ENCODE measurements at places on chromosomes 1 and 21. TPM values are rescaled to one million over a fixed set of nuclear protein-coding genes. Genes with fewer than 3 reads are reported as not detected.

- no peak overlapping the region for H3K4me3 ChIP-seq
- H3K4me1 ChIP-seq = no peaks in the 10 kb centered on the region
- H3K36me3 ChIP-seq = no peaks in the 10 kb centered on the region
- no peaks in the 10 kb centered on the region for H3K27me3 ChIP-seq
- H3K27ac ChIP-seq = no peak overlapping the region
- peak; percentile 66 for DNase-seq
Measured at GRCh38 chr1:118151312-118151937, 33.6 kb downstream of the SPAG17 start.

- peak overlapping the region; percentile 36 for H3K4me3 ChIP-seq
- DNase-seq = peak; percentile 21
- peaks cover 26% of the 10 kb centered on the region for H3K4me1 ChIP-seq
- peak overlapping the region; percentile 69 for H3K27ac ChIP-seq
- H3K36me3 ChIP-seq = no peaks in the 10 kb centered on the region
- peaks cover 7% of the 10 kb centered on the region for H3K27me3 ChIP-seq
Measured at GRCh38 chr1:17181781-17182464, 23.0 kb upstream of the PADI1 start.

GRCh38 chr1:109306832-109307273, at the start of gene MYBPHL:
MYBPHL (minus strand) TSS chr1:109307011; CDS start chr1:109306991, 20 bp downstream.
- no peak within 1 kb of the TSS for H3K4me3 ChIP-seq
- DNase-seq = no peak
- no peaks in the 10 kb centered on the region for H3K36me3 ChIP-seq
- no peaks in the 10 kb centered on the region for H3K27me3 ChIP-seq
- H3K27ac ChIP-seq = no peak within 1 kb of the TSS

GRCh38 chr1:146021622-146022402, at the start of gene HJV:
HJV (minus strand) TSS chr1:146021735; CDS start chr1:146020231, 1,504 bp downstream.
- peaks cover 40% of the 10 kb centered on the region for H3K27me3 ChIP-seq
- H3K36me3 ChIP-seq = no peaks in the 10 kb centered on the region
- DNase-seq = no peak
- peaks cover 7% of the 10 kb centered on the region for H3K4me1 ChIP-seq
- no peak within 1 kb of the TSS for H3K27ac ChIP-seq
- H3K4me3 ChIP-seq = no peak within 1 kb of the TSS

GRCh38 chr21:32350981-32351380, 41.8 kb downstream of the URB1 start:
- H3K36me3 ChIP-seq = peaks cover 79% of the 10 kb centered on the region
- no peak for DNase-seq
- no peak overlapping the region for H3K27ac ChIP-seq
- H3K27me3 ChIP-seq = no peaks in the 10 kb centered on the region

GRCh38 chr1:92853299-92853698, 21.5 kb downstream of the RPL5 start:
- no peaks in the 10 kb centered on the region for H3K27me3 ChIP-seq
- no peak overlapping the region for H3K4me3 ChIP-seq
- peaks cover 14% of the 10 kb centered on the region for H3K4me1 ChIP-seq
- no peak for DNase-seq

DNA sequence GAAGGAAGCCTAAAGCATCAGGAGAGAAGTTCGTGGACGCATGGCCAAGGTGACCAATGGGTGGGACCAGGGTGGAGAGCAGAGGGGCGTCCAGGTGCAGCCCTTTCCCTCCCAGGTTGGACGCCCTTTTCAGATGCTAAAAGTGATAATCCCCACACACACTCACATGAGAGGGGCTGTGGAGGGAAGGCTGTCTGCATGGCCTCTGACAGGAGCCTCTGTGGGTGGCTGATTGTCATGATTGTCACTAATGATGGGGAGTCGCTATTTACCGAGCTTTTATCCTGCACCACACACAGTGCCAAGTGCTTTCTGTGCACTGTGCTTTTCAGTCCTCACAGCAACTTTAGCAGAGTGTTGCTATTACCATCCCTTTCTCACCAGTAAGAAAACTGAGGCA, 27.1 kb upstream of the C1QA start:
- no peak overlapping the region for H3K4me3 ChIP-seq
- H3K4me1 ChIP-seq = no peaks in the 10 kb centered on the region
- no peaks in the 10 kb centered on the region for H3K36me3 ChIP-seq
- peaks cover 25% of the 10 kb centered on the region for H3K27me3 ChIP-seq
- no peak overlapping the region for H3K27ac ChIP-seq

DNA sequence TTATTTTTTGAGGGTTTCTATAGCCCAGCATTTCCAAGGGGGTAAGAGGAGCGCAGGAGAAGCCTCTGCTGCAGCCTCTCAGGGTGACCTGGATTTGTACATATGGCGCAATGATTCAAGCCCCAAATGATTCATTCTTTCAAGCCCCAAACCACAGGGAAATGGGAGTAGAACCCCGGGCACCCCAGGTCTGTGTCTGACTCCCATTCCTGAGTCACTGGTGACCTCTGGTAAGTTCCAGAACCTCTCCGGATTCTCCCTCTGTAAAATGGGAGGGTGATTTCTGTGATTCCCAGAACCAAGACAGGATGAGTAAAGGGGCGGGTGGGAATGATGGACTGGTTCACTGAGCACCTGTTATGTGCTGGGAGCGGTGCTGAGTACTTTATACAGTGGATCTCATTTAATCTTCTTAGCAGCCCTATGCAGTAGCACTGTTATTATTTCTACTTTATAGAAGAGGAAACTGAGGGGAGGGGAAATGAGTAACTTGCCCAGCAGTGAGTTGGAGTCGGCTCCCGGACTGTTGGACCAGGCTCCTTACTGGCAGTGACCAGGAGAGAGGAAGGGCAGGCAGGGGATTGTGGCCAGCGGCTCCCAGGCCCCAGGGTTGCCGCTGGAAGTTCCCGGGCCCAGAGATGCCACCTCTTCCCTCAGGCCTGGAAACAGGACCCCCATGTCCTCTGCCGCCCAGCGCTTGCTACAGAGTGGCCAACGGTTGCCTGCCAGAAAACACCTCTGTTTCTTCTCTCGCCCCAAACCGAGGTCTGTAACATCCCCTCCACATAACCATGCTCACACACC, 20.3 kb upstream of the SLC26A9 start:
- peaks cover 4% of the 10 kb centered on the region for H3K4me1 ChIP-seq
- H3K27ac ChIP-seq = no peak overlapping the region
- H3K36me3 ChIP-seq = no peaks in the 10 kb centered on the region
- H3K4me3 ChIP-seq = no peak overlapping the region

DNA sequence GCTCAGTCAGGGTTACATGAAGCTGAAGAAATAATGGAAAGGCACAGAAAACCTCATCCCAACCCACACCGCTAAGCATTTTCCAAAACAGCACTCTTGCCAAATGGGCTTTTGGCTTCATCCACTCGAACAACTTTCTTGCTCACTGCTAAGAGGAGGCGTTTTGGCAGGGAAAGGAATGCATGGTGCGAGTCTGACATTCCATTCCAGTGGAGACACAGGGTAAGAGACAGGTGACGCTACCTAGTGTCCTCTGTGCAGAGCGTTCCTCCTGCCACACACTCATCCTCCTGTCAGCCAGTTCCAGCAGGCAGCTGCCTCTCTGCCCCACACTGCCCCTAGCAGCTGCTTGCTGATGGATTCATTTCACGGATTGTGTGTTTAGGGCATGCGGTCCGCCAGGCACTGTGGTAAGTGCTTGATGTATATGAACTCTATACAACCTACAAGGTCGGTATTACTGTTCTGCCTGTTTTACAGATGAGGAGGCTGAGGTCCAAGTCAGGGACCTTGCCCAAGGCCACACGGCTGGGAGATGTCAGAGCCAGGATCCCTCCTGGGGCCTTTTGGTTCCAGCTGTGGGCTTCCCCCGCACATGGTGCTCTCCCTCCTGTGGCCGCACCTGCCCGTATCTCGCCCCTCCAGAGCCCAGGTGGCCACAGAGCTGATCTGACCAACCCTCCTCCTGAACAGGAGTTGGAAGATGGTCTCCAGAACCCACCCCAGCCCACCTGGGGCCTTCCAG, 25.7 kb upstream of the BACE2 start:
- H3K36me3 ChIP-seq = no peaks in the 10 kb centered on the region
- H3K4me1 ChIP-seq = no peaks in the 10 kb centered on the region
- H3K27me3 ChIP-seq = peaks cover 3% of the 10 kb centered on the region
- H3K27ac ChIP-seq = no peak overlapping the region
- H3K4me3 ChIP-seq = no peak overlapping the region

- H3K4me1 ChIP-seq = peaks cover 52% of the 10 kb centered on the region
- no peak overlapping the region for H3K4me3 ChIP-seq
- no peak for DNase-seq
- H3K36me3 ChIP-seq = peaks cover 73% of the 10 kb centered on the region
- H3K27me3 ChIP-seq = no peaks in the 10 kb centered on the region
- peak overlapping the region; percentile 74 for H3K27ac ChIP-seq
Measured at GRCh38 chr1:89581859-89582258, 51.1 kb upstream of the LRRC8C start.

DNA sequence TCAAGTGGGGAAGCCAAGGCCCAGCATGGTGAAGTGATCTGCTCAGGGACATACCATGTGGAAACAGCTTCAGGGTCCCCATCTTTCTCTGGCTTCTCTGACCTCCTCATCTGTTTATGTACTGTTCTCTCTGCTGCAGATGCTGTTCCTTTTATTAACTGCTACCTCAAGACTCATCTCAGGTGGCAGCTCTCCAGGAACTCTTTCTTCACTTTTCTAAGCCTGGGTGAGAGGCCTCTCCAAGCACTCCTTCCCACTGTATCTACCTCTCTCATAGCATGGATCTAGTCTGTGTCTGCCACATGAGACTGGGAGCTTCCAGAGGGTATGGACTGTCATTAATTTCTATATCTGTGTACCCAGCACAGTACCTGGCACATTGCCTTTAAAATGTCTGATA, 73.4 kb upstream of the PPM1J start:
- H3K27me3 ChIP-seq = peaks cover 2% of the 10 kb centered on the region
- no peaks in the 10 kb centered on the region for H3K36me3 ChIP-seq
- H3K4me1 ChIP-seq = no peaks in the 10 kb centered on the region
- no peak overlapping the region for H3K4me3 ChIP-seq

DNA sequence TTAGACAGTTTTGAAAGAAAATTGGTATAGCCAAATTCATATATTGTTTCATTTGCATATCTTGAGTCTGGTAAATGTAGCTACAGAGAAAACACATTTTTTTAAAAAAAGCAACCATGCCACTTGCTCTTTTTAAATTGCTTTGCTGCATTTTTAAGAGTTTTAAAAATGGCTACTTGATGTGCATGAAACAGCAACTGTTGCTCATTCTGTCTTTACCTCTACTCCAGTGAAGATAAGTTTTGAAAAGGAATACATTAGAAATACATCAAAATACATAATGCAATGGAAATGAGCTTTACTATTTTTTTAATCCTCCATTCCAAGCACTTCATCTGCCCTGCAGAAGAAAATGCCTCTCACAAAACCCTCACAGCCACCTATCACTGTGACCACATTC, 95.5 kb downstream of the IFI44 start:
- H3K4me3 ChIP-seq = no peak overlapping the region
- no peaks in the 10 kb centered on the region for H3K4me1 ChIP-seq
- no peaks in the 10 kb centered on the region for H3K36me3 ChIP-seq
- no peak for DNase-seq
- H3K27ac ChIP-seq = no peak overlapping the region

DNA sequence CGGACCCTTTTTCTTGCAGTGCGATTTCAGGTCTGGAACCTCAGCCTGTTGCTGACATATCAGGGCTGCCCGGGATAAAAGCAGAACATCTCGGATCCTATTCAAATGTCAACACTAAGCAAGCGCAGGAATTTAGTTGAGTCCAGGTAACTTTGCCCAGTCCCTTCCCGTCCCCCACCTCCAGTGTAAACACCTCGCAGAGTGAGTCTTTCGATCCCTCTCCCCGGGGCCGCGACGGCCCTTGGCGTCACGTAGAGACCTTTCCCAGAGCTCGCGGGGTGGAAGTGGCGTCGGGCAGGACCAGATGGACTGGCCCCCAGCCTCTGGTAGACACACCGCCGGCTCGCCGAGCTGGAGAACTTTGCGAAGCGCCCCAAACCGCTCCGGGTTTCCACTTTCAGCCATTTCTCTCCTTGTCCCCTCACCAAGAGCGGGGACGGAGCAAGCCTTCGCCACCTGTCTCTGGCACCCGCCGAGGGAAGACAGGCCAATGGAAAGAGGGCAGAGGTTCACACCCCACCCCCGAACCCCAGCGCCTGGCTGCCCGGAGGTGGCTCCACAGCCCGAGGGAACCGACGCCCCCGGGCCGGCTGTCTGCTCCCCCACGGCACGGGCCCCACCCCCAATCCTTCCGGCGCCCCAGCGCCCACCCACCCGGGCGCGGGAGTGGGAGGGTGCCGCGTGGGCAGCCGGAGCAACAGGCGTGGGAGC, 570 bp downstream of the KCND3 start:
- peaks cover 53% of the 10 kb centered on the region for H3K27me3 ChIP-seq
- no peak for DNase-seq
- no peak overlapping the region for H3K27ac ChIP-seq
- peaks cover 10% of the 10 kb centered on the region for H3K4me1 ChIP-seq

DNA sequence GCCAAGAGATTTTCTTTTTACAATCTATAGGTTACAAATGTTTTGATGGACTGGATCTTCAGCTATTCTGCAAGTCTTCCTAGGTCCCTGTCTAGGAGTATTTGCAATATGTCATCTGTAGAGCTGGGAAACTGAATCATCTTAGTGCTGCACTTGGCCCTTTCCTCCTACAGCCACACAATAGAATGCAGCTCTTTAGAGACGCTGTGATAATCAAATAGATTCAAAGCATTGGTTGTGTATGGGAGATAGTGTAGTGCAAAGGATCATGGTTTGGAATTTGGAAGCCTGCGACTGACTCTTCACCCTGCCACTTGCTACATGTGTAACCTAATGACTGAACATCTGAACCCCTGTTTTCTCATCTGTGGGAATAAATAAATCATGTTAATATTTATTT, 93.7 kb downstream of the AK5 start:
- H3K36me3 ChIP-seq = no peaks in the 10 kb centered on the region
- no peak overlapping the region for H3K4me3 ChIP-seq
- peaks cover 23% of the 10 kb centered on the region for H3K4me1 ChIP-seq
- H3K27me3 ChIP-seq = no peaks in the 10 kb centered on the region
- no peak overlapping the region for H3K27ac ChIP-seq

DNA sequence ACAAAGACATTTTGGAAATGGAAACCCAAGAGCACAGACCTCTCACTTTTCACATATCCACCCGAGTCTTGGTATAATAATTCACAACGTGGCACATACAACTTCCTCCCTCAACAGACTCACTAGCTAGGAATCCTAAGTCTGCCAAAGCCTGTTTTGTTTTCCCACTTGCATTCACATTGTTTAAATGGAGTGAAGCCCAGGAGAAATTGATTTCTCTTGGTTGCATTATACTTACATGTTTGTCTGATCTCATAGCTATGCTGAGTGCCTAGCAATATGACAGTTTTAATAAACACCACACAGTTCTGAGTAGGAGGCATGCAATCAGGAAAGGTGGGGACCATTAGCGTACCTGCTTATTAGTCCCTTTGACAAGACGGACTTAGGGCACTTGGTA, 348.6 kb upstream of the ADGRL4 start:
- DNase-seq = no peak
- H3K4me3 ChIP-seq = no peak overlapping the region
- H3K27me3 ChIP-seq = no peaks in the 10 kb centered on the region

- peak; percentile 28 for DNase-seq
- H3K27ac ChIP-seq = peak overlapping the region; percentile 76
- no peaks in the 10 kb centered on the region for H3K27me3 ChIP-seq
- no peak overlapping the region for H3K4me3 ChIP-seq
Measured at GRCh38 chr1:67189953-67190352, 23.7 kb downstream of the IL23R start.

The SERPINC1 gene
- total RNA-seq = not detected

The PLA2G2C gene
- 0.29 TPM for total RNA-seq

The FAM3B gene
- total RNA-seq = not detected

The TAS1R1 gene
- not detected for total RNA-seq

The CNR2 gene
- total RNA-seq = 0.25 TPM

The ARHGEF10L gene
- not detected for total RNA-seq

The TMOD4 gene
- 1.9 TPM for total RNA-seq

The GJB5 gene
- not detected for total RNA-seq

Data from activated CD8-positive, alpha-beta T cell treated with anti-CD3 and anti-CD28 coated beads for 36 hours (primary cell).